Central memory CD4-positive, alpha-beta T cell (primary cell): ENCODE measurements at places on chromosomes 2 and 18.

DNA sequence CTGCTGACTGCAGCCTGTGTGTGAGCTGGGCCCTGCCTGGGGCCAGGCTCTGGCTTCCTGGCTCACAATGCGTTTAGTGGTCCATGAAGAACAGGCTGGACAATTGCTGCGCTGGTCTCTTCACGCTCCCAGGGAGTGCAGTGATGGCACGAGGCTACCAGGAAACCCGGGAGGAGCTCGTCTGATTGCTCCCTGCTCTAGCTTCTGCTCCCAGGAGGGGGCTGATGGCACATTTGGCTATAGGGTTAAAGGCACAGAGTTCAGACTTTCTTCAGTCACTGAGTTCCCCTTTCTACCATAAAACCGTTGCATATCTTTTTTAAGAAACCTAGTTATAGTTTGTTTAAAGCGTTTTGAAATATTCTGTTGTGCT is 60.1 kb downstream of the KCNF1 start:
- no peak for DNase-seq

- DNase-seq: no peak
Observed at GRCh38 chr2:215391531-215391930, 44.3 kb downstream of the FN1 start.

GRCh38 chr2:157194097-157194688 is 63.3 kb upstream of the GALNT5 start:
- DNase-seq: no peak

DNA sequence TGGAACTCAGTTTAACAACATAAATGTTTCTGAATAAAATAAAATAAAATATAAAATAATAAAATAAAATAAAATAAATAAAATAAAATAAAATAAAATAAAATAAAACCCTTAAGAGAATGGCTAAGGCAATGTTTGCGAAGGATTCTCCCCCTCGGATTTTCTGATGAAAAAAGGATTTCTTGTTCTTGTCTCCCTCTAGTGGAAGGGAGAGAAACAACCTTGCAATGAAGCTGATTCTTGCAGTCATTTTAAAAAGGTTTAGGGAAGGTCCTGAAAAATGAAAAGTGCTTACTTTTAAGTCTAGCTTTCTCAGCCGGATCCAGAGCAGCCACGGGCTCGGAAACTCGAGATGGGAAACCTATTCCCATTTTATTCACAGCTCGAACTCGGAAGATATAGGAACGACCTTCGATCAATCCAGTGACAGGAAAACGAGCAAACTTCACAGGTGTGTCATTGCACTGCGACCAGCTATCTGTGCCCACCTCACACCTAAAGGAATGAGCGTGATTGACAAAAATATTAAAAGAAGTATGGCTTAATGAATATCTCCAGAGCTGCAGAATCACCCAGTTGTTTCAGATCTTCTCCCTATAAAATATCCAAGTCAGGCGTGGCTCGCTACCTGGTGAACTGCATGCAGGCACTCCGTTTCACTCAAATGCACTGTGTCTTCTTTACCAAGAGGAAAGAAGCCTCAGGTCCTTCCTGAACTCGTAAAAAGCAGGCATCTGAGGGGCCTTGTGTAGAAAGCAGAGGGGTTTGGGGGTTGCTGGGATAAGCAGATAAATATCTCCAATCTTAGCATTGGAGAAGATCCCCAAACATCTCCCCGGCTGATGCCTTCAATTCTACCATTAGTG is 68.1 kb downstream of the MYOM1 start:
- DNase-seq: peak; percentile 30

DNA sequence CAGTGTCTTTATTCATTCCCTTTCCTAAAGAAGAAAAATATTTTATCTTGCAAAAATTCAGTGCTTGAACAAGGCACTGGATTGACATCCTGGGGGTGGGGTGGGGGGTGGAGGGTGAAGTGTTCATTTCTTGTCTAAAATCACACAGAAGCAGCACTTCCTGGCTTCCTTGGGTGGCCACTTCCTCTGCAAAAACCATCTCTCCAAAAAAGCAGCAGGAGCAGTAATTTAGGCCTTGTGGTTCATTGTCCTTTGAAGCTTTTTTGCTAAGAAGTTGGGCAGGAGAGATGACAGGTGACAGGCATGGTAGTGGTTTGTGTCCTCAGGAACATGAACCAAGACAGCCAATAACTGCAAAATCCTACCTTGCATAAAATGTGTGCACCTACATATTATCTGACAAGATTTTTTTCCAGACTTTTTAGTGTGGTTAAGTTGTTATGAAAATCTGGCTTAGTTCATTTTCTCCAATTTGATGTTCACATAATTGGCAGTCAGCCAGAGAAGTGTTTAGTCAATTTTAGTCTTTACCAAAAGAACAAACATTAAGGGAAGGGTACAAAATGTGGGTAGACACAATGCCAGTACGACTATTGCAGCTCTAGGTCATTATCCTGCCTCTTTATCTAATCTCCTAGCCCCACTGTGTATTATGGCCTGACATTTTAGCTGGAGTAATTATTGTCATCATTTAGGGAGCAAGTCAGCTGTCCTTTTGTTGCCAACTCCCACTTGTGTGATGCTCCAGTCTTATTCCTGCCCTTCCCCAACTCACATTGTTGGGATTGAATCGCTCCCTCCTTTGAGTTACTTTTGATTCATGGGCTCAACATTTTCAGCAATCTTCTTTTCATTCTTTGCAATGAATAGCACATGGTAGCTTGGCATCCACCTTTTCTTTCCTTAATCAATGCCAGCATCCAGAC is 177.2 kb downstream of the MYO3B start:
- DNase-seq: no peak

GRCh38 chr2:186523791-186524190 is 37.7 kb downstream of the ZC3H15 start:
- DNase-seq: no peak

DNA sequence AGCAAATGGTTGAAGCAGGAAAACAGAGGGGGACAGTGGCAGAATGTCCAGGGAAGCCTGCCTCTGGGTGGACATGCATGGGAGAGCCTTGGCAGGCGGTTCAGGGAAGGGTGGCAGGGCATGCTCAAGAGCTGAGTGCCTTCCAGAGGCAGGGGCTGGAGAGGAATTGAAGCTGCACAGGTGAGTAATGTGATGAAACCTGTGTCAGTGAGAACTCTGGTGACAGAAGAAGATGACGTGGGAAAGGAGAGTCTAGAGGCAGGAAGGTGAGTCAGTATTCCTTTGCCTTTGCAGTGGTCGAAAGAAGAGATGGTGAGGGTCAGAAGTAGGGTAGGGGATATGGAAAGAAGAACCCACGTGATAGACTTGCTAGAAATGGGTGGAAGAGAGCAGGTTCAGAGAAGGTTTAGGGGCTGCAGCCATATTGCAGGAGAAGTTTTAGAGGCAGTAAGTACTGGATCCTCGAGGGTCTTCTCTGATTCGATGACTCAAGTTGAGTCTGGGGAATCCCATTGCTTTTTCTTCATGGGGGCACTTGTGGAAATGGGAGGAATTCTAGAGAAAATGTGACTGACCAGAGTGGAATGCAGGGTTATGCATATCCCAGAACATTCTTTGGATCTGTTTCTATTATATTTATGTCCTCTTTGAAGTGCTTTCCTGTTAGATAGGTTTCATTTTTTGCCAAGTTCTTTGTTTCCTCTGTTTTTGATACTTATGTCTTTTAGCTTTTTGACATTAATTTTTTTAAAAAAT is 37.4 kb downstream of the TMEM87B start:
- no peak for DNase-seq

DNA sequence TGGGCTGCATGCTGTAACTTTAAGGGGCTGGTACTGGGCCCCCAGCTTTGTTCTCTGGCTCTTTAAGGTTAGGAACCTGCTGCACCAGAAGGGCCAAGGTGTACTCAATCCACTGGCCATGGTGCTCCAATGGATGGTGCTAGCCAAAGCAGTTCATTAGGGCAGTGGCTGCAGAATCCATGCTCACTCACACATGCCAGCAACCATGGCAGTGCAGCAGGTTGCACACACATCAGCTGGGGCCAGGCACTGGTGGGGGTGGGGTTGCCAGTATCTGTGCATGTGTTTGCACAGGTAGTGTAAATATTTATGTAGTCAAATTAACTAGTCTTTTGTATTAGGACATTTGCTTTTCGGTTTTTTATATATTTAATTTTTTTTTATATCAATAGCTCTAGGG is 228.3 kb upstream of the EPC2 start:
- no peak for DNase-seq

DNA sequence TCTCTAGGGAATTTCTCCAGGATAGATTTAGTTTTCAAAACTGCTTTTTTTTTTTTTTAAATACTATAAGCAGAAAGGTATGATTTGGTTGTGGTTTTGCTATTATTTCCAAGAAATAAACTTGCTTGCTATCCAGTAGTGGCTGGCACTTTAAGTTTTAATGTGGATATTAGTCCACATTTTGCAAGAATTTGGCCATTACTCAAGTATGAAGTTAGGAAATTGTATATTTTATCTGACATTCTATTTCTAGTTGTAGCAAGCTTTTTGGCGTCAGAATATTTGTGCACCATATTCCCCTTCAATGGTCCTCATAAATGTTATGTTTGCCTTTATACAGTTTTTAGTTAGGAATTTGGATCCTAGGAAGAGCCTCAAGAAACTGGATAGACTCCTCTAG is 226.3 kb downstream of the ZNF521 start:
- no peak for DNase-seq

GRCh38 chr18:42181474-42181873 is 226.4 kb downstream of the PIK3C3 start:
- no peak for DNase-seq

GRCh38 chr2:180890781-180891180 is 89.6 kb upstream of the UBE2E3 start:
- no peak for DNase-seq

GRCh38 chr18:80133124-80133523 is 24.1 kb downstream of the ADNP2 start:
- no peak for DNase-seq

DNA sequence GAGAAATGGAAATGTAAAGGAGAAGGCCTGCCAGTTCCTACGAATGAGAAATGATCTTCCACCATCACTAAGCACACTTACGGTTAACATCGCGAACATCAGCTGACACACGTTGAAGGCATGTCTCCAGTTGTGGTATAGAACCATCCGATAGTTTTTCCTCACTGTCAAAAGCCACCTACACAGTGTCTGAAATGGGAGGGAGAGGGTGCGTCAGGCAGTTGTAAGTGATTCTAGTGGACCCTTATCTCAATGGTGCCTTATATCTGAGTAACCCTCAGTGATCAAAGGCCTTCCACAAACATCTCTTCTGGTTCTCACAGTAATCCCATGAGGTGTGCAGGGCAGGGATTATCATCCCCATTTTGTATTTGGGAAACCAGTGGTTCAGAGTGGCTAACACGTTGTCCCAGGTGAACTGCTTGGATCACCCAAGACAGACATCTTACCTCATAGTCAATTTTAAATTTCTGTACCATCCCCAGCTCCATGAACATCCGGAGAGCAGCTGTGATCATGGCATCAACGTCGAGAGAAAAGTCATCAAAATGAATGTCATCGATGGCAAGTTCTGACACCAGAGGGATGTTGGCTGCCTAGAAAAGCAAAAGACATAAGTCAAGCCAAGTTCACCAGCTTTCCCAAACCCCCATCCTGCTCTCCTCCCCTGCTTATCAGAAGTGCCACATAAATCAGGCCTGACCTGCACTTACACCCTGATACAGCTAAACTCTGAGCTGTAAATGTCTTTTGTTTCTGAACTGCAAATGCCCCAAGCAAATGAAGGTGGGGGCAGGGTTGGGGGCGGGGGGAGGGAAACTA is 335.2 kb downstream of the AGPS start:
- no peak for DNase-seq

- DNase-seq: no peak
Observed at GRCh38 chr2:27185331-27186026, 26.4 kb upstream of the ATRAID start.

GRCh38 chr2:207224381-207224780 is 58.6 kb upstream of the KLF7 start:
- no peak for DNase-seq
